ENCODE measurements at places on chromosomes 5 and 9.

GRCh38 chr9:13450723-13451122 is 171.2 kb upstream of the MPDZ start:
- DNase-seq, result no peak

DNA sequence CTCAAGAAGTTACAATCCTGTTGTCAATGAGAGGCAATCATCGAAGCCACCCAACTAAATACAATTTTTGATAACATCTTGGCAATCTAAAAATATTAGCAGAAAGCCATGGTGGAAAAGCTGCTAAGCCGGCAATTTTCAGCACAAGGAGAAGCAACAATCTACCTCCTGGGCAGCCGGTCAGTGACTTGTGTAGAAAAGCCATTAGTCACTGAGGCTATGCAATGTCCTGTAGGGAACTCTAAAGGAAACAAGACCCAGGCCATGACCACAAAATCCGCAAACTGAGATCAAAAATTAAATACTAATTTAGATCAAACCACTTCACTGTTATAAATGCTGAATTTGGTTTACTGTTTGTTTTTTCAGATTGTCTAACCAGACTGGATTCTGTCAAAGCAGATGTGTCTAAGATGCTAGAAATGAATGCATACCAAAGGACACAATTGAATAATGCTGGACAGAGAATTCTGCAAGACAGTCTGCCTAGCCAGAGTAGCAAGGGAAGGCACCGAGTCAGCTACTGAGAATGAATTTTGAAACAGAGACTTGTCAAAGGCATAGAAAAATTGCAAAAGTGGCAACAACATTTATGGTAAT is 384.8 kb downstream of the PRELID2 start:
- no peak for DNase-seq

DNA sequence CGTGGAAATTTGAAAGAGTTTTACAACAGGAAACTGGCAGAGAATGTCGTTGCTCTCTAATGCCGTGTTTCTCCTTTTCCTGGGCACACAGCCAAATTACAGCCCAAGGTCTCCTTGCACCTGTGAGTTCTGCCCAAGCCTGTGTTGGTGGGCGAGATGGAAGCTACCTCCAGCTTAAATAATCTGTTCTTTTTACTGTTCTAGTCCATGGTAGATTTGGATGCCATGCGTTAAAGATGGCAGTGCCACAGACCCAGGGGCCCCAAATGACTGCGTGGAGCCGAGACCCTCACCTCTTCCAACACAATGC is 92.6 kb upstream of the IRX4 start:
- no peak for DNase-seq

- DNase-seq, result no peak
Measured at GRCh38 chr9:75432386-75432785, 344.1 kb downstream of the OSTF1 start.

DNA sequence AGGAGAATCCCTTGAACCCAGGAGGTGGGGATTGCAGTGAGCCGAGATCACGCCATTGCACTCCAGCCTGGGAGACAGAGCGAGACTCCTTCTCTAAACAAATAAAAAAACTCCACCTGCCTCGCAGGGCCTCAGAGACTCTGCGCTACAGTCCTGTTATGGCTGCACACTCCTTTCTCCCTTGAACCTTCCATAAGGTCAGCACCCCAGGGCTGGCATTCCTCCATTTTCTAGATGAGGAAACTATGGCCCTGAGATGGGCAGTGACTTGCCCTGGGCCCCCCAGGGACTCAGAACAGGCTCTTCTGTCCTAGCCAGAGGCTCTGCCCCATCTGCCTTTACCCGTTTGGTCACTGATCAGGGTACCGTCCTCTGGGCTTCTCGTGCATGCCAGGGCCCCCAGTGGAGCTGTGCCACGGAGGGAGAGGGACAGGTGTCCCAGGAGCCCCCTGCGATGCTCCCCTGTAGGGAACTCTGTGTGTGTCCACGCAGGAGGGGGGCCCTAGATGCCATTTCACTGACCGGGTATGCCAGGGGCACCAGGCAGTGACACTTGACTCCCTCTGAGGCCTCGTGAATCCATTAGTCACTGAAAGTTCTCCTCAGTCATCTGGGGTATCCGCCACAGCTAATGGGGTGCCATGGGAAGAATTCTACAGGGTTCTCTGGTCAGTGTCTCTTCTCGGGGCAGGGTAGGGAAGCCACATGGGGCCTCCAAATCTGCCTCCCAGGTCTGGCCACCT is 16.2 kb downstream of the RALGDS start:
- no peak for DNase-seq

GRCh38 chr9:124290053-124290591 is 32.4 kb downstream of the NEK6 start:
- no peak for DNase-seq

DNA sequence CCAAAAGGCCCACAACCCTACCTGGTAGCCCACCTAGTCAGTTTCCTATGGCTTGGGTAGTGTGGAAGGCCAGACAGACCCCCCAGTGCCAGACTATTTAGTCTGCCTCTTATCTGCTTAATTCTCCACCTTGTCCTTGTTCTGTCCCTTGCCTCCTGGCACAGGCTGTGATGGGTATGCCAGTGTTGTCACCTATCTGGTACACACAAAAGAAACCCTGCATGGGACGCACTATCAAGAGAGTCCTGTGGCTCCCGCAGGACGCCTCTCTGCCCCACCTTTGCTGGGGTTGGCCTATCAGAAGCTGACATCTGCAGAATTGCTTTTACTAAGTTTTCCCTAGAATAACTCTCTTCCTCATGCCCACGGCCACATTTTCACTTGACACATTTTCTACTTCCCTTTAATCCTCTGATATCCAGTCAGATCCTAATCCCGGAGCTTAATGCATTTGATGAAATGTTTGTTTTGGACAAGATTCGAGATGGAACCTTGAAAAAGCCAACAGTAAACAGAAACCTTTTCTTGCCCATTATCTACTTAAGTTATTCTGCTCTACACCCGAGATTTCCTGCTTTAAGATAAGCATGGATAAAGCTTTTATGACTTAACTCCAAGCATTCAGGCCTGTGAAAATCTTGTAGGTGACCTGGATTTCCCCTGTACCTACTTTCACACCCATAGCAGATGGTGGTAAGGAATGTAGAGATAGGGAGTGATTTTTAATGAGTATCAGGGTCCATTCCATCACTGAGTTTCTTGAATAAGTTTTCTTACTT is 468.5 kb downstream of the ZNF608 start:
- no peak for DNase-seq
